Anterior cingulate cortex (tissue), 58 donors: ENCODE measurements at places on chromosomes 7 and 10.

GRCh38 chr7:2853147-2853546 is 9.0 kb upstream of the GNA12 start:
- no peak for DNase-seq

GRCh38 chr7:20083781-20084180 is 133.4 kb downstream of the MACC1 start:
- DNase-seq = no peak

- no peak for DNase-seq
These were observed 354.1 kb upstream of the CELF2 start for GRCh38 chr10:10663622-10664021.

DNA sequence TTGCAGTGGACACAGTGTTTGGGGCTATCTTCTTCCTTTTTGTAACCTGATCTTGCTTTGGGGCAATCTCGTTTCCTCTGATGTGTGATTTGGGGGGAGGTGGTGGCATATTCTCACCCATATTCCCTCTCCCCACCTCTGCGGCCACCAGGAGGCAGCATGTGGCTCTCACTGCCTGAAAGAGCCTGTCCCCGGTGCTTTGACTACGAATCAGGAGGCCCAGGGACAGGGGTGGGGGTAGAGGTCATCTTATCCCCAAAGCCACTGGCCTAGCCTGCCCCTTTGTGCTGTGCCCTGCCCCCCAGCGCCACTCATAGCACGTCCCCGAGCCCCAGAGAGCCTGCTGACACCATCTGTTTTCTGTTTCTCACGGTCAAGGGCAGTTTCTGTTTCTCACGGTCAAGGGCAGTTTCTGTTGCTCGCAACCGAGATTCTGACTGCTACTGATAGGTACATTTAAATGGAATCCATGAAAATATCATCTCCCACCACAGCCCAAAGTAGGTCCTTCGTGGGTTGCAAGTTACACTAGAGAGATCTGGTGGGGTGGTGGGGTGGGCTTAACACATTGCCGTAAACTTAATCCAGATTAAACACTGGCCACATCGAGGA is 28.2 kb downstream of the PHYH start:
- DNase-seq = no peak

DNA sequence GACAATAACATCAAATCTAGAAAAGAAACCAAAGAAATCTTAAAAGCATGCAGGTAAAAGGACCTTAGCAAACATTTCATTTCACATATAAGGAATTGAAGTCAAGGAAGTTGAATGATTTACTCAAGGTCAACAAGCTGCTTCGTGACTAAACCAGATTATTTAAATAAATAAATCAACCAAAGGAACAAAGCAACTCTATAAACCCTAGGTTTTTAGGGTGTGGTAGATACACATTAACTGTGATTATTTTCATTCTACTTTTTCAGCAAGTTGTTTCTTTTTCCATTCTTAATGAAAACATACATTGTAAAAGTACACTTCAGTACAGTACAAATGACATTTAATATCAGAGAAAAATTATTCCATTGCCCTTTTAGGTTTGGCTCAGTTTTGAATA is 382.0 kb upstream of the STEAP1 start:
- DNase-seq = no peak

- DNase-seq = no peak
These were observed 19.6 kb downstream of the CSTF2T start for GRCh38 chr10:51679841-51680240.

GRCh38 chr7:39550411-39550810 is 15.8 kb upstream of the YAE1 start:
- no peak for DNase-seq

- peak; percentile 43 for DNase-seq
These were observed 43.4 kb downstream of the TMEM130 start for GRCh38 chr7:98826387-98826786.

- DNase-seq = no peak
These were observed 52.6 kb downstream of the NT5C2 start for GRCh38 chr10:103140469-103140868.

- no peak for DNase-seq
These were observed 753.2 kb downstream of the DNAJB9 start for GRCh38 chr7:109322833-109323232.

GRCh38 chr7:108149908-108150307 is 19.7 kb upstream of the LAMB4 start:
- no peak for DNase-seq

DNA sequence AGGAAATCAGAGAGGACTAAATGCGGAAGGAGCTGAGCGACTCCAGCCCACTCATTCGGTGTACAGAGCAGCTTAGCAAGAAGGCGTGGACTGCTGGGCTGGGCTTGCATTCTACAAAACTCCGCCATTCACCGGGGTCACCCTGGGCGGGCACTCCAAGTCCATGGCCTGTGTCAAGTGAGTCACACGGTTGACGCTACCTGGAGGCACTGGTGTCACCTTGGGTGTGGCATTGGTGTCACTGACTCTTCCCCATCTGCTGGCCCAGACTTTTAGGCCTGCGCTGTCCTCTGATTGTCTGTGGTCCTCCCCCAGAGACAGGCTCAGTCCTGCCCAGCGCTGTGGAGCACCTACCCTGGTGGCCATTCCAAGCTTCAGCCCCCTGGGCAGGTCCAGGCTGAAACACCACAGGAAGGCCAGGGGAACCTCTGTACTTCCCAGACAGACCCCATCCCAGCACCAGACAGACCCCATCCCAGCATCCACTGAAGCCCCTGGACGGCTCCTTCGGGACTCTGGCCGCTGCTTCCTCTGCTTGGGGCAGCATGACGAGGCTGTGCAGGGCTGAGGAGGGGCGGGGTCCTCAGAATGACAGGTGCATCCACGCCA is 30.6 kb upstream of the CNPY1 start:
- DNase-seq = no peak

DNA sequence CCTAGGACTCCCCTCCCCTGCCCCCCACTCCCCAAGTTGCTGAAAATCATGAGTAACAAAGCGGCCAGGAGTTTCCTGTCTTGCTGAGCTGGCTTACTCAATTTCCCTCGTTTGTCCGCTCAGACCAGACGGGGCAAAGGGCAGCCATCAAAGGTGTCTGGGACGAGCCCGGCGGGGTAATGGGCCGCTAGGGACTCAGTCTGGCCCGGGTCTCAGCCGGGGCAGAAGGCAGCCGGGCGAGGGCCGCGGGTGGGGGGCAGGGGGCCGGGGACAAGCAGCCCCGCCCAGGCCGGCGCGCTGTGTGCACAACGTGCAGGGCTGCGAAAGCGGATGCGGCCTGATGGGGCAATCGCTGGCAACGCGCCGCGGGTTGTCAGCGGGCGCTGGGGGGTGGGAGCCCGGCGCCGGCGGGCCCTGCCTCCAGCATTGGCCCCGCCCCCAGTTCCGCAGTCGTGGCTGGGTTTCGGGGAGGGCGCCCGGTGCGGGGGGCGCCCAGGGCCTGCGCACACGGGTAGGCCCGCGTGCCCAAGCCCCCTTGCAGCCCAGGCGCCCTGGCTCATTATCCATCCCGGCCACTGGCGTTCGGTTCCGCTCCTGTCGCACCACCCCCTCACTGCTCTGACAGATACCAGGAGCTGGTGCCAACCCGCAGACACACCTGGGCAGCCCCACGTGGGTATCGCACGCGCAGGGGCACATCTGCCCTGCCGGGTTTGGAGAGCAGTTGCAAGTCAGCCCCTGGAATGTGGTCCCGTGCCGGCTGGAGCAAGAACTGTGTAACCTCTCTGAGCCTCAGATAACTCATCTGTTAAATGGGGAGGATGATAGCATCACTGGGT is 35.1 kb downstream of the DNAJB12 start:
- DNase-seq = peak; percentile 69
